Activated CD8-positive, alpha-beta T cell treated with anti-CD3 and anti-CD28 coated beads for 36 hours (primary cell): ENCODE measurements at places on chromosomes 4 and X. TPM values are rescaled to one million over a fixed set of nuclear protein-coding genes. Genes with fewer than 3 reads are reported as not detected.

DNA sequence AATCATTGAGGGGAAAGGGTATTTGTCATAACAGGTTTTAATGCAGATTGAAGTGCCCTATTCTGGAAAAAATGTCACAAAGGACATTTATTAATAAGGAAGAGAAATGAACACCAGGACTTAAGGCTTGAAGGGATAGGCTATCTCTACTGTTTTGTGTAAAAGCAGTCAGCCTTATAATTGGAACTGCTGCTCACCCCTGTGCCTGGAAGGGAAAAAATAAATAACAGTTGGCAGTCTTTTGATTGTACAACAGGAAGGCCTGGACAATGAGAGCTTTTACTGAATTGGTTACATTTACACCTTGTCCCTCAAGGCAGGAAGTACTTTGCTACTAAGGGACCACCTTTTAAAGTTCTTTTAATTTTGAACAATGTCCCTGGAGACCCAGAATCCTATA lies 17.8 kb upstream of the MAGED4 start:
- H3K36me3 ChIP-seq = no peaks in the 10 kb centered on the region
- H3K27me3 ChIP-seq = peaks cover 5% of the 10 kb centered on the region
- H3K4me3 ChIP-seq = no peak overlapping the region
- H3K4me1 ChIP-seq = no peaks in the 10 kb centered on the region

GRCh38 chr4:138977524-138977923 lies 38.1 kb upstream of the NOCT start:
- no peaks in the 10 kb centered on the region for H3K27me3 ChIP-seq
- no peaks in the 10 kb centered on the region for H3K36me3 ChIP-seq
- no peak for DNase-seq
- H3K27ac ChIP-seq = no peak overlapping the region

GRCh38 chr4:116599859-116600258 lies 485.5 kb downstream of the TRAM1L1 start:
- H3K4me3 ChIP-seq = no peak overlapping the region
- no peaks in the 10 kb centered on the region for H3K27me3 ChIP-seq

GRCh38 chr4:31192341-31192740 lies 472.2 kb downstream of the PCDH7 start:
- H3K27ac ChIP-seq = no peak overlapping the region
- no peak for DNase-seq
- H3K27me3 ChIP-seq = no peaks in the 10 kb centered on the region

The CFI gene
- total RNA-seq = not detected

GRCh38 chr4:169741569-169741968 lies 16.2 kb downstream of the HPF1 start:
- DNase-seq = no peak
- H3K4me3 ChIP-seq = no peak overlapping the region
- H3K36me3 ChIP-seq = peaks cover 36% of the 10 kb centered on the region
- no peaks in the 10 kb centered on the region for H3K4me1 ChIP-seq
- H3K27me3 ChIP-seq = no peaks in the 10 kb centered on the region

The PF4V1 gene
- total RNA-seq = not detected

The NXF2B gene
- total RNA-seq = not detected

GRCh38 chrX:130118441-130119311 lies 8.4 kb upstream of the ELF4 start:
- no peaks in the 10 kb centered on the region for H3K27me3 ChIP-seq
- peaks cover 37% of the 10 kb centered on the region for H3K4me1 ChIP-seq
- DNase-seq = peak; percentile 44
- peaks cover 2% of the 10 kb centered on the region for H3K36me3 ChIP-seq
- no peak overlapping the region for H3K27ac ChIP-seq
